AG09309 (cell line): ENCODE measurements at places on chromosomes 1 and 21.

DNA sequence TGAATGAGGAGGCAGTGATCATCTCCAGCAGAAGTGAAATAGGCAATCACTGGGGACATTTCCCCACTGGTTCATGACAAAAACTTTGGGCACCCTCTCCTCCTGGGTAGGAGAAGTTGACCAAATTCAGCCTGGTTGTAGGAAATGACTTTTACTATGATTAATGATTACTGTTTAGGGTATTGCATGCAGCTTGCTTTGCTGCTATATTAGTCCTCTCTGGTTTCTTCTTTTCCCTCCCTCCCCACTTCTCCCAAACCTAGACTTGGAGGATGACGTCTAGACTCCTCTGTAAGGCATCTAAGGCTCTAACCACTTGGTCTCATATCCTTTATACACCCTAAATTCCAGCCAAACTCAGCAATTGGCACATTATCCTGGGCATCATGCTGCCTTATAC, 3.4 kb upstream of the RGS16 start:
- DNase-seq: no peak

DNA sequence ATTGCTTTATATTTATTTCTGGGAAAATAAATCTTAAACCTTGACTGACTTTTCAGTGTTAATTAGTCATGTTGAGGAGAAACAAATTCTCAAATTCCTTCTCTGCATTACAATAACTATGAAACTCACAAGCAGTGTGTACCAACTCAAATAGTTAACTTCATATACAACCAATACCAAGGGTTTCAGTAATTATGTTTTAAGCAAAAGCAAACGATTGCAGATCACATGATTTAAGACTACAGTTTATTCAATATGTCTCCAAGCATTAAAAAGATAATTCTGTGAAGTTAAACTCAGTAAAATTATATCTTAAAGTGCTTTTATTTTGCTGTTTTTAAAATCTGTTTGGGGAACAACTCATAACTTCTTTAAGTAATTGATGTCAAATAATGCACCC, 28.6 kb downstream of the PCSK9 start:
- no peak for DNase-seq

- DNase-seq: no peak
Measured at GRCh38 chr1:21064057-21064456, 112.6 kb downstream of the EIF4G3 start.

- DNase-seq: peak; percentile 51
Measured at GRCh38 chr1:222627232-222627631, 9.3 kb downstream of the MIA3 start.

GRCh38 chr1:86779308-86780191, 75.2 kb downstream of the SH3GLB1 start:
- DNase-seq: no peak

- peak; percentile 46 for DNase-seq
Measured at GRCh38 chr1:110383251-110383990, 7.4 kb downstream of the SLC16A4 start.

- DNase-seq: no peak
Measured at GRCh38 chr1:152861374-152861773, 1.6 kb downstream of the LCE7A start.

- no peak for DNase-seq
Measured at GRCh38 chr1:201336711-201337450, 40.6 kb downstream of the TNNT2 start.

GRCh38 chr1:6471086-6471969, 5.4 kb upstream of the TNFRSF25 start:
- DNase-seq: no peak
